ENCODE measurements at places on chromosomes 7 and 10. TPM values are rescaled to one million over a fixed set of nuclear protein-coding genes. Genes with fewer than 3 reads are reported as not detected.

CCL24 gene
- not detected for total RNA-seq

ITPRID1 gene
- total RNA-seq, result 0.35 TPM

ZNF33B gene
- total RNA-seq, result 24.0 TPM

DNA sequence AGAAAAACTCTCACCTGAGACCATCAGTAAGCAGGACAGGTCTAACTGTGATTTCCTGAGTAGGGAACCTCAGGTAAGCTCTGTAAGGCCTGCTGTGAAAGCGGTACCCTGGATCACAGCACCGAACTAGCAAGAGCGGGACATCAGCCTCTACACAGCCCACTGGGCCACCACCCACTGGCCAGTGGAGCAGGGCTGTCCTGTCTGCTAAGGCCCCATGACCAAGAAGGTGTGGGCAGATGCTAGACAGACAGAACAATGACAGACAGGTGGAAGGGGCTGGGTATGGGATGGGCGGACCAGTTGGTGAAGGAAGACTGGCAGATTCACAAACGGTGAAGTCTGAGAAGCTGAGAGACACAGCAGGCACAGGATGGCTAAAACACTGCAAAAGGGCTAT lies 79.4 kb upstream of the DDC start:
- DNase-seq, result no peak

DNA sequence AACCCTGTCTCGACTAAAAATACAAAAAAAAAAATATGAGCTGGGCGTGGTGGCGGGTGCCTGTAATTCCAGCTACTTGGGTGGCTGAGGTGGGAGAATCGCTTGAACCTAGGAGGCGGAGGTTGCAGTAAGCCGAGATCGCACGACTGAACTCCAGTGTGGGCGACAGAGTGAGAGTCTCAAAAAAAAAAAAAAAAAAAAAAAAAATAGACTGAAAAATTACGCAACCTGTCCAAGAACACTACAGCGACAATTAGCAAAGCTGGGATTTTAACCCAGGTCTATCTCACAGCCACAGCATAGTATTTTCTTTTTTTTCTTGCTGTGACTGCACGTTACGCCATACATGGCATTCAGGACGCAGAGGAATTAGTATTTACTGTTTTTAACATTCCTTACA lies 1.1 kb upstream of the RABGEF1 start:
- DNase-seq, result no peak

GRCh38 chr7:140229101-140229525 lies 52.3 kb upstream of the KDM7A start:
- no peak for DNase-seq

DNA sequence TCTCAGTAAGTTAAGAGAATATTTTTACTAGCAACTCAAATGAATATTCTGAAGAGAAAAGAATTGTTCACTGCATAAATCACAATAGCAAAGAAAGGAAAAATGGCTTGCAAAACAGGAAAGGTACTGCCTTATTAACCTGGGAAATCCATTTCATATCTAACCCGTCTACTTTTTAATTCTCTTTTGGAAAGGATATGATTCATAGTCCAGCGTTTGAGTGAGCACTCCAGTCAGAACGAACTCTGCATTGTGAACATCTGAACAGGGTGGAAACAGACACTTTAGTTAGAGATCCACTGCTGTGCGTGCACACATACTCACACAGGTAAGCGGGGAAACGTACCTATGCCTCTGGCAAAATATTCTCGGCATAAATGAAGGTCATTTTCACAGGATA lies 56.8 kb downstream of the PAXIP1 start:
- DNase-seq, result no peak

GRCh38 chr7:39883812-39884390 lies 66.2 kb upstream of the CDK13 start:
- DNase-seq, result no peak

Data from dorsolateral prefrontal cortex (tissue), 122 donors.